A673 (cell line): ENCODE measurements at places on chromosomes 6 and 20.
A peak's percentile ranks its signal among the peaks of the same experiment; 100 is the strongest.

- no peak for DNase-seq
Observed at GRCh38 chr6:38510205-38510604, 129.5 kb downstream of the BTBD9 start.

DNA sequence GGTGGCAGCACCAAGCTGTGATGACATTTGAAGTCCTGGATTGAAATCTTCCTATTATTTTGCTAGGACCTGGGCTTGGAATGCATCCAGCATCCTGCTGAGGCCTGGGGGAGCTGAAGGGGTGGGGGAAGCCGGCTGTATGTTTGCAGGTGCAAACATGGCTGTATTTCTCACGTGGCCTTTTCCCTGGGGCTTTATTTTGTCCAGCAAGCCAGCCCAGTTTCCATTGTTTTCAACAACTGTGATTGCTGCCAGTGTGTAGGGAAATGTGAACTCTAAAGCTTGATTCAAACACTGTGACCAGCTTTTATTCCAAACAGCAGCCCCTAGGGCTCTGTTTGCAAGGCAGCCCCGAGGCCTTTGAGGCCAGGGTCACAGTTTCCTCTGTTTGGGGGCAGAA is 683.0 kb downstream of the DHX35 start:
- DNase-seq: no peak

DNA sequence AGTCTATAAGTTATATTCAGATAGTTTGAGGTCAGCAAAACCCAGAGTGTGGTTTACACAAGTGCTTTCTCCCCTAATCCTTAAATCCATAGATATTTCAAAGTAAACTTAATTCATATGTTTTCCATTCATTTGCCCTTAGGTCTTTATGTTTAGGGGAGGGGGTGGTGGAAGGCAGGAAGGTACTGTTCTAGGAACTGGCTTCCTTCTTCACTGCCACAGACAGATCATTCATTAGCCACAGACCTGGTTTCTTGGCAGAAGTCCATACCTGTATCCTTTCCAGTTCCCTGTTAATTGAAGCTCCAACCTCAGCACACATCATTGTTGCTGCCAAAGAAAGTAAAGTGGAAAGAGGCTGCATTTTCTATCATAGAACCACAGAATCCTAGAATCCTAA is 123.0 kb downstream of the AIG1 start:
- no peak for DNase-seq

GRCh38 chr6:40960742-40961430 is 78.1 kb downstream of the UNC5CL start:
- DNase-seq: no peak

DNA sequence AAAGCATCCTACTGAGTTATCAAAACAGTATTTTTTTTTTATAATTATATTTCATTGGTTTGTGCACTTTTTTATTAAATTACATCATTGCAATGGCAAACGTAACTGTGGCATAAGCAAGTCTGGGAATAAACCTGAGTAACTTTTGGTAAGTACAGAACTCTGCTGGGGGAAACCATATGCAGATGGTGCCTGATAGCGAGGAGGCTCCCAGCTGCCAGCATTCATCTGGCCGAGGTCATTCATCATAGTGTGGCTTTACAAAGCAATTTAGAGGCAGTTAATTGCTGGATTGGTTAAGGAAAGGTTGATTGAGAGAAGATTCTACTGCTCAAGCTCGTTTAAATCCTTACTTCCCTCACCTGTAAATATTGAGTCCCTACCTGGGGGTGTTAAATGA is 52.6 kb downstream of the HECA start:
- no peak for DNase-seq

DNA sequence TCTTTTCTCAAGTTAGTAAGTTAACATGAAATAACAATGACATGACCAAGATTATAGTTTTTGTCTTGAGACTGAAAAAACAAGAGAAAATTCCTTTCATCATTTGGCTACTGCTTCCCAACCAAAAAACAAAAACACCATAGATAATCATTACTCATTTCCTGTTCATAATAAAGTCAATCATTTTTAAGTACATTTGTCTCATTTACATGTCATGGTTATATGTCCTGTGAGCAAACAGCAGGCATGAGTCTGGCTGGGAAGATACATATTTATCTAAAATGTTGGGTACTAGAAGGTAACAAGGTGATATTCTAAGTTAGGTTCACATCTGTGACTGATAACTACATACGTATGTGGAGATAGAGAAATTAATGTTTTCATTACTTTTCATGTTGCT is 180.5 kb downstream of the ISM1 start:
- DNase-seq: peak; percentile 28

GRCh38 chr6:98830146-98830545 is 4.2 kb upstream of the POU3F2 start:
- DNase-seq: no peak

- peak; percentile 57 for DNase-seq
Observed at GRCh38 chr20:4112481-4113421, 97.4 kb upstream of the RNF24 start.

DNA sequence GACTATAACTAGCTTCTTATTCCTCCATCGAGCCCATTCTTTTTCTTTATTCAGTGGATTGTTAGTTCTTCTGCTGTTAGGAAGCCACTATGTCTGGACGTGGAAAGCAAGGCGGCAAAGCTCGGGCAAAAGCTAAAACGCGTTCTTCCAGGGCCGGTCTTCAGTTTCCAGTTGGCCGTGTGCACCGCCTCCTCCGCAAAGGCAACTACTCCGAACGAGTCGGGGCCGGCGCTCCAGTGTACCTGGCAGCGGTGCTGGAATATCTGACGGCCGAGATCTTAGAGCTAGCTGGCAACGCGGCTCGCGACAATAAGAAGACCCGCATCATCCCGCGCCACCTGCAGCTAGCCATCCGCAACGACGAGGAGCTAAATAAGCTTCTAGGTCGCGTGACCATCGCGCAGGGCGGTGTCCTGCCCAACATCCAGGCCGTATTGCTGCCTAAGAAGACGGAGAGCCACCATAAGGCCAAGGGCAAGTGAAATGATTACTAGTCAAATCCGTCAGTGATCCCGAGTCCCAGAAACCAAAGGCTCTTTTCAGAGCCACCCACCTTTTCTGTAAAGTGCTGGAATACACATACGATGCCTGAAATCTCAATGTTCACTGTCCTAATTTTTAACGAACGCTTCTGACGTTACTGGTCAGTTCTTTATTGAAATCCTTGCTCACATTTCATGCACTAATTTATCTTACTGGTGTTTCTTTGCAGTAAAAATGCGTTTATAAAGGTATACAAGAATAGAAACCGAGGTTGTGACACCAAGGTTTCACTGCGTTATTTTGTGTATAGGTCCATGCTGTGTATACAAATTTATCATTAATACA is 129.9 kb downstream of the HFE start:
- DNase-seq: no peak

DNA sequence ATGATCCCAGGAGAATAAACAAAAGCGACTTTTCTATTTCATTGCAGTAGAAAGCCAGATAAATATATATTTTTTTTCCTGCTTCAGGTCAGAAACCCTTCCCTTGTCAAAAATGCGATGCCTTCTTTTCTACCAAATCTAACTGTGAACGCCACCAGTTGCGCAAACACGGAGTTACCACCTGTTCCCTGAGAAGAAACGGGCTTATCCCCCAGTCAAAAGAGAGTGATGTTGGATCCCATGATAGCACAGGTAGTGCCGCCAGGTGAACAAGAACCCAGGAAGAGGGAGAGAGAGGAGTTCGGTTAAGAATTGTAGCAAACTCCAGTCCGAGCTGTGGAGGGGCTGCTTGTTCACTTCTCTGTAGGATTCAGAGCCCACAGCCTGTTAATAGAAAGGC is 72.6 kb downstream of the SSR1 start:
- DNase-seq: no peak

- no peak for DNase-seq
Observed at GRCh38 chr20:19361790-19362189, 149.3 kb downstream of the SLC24A3 start.

DNA sequence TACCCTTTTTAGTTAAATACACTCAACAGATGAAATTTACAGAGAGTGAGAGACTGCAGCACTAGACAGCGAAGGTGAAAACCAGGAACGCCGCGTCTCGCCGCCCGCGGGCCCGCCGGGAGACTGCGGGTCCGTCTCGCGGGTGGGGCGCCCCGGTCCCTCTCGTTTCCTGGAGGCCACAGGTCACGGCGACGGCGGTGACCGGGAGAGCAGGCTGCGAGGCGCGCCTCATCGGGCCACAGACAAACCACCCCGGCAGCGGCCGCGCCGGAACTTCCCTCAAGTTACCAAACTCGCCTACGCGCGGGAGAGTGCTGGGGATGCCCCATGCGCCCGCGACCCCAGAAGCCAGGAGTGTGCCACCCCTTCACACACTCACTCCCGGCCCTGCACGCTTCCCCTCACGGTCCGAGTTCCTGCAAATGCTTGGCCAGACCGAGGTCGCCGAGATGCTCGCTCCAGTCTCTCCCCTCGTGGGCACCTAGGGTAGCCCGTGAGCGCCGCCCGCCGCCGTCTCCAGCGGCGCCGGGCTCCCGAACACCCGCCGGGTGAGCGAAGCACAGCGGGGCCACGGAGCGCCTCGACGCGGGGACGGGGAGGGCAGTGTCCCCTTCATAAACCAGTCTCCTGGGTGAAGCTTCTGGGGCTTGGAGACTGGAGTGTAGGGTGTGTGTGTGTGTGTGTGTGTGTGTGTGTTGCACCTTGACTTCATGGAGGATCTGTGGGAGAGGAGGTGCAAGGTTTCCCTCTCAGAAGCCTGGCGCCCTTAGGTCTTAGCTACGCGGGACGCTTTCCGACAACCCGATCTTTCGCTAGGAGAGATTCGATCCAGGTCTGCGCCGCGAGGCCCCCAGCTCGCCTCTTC is 1.4 kb downstream of the BACH2 start:
- peak; percentile 20 for DNase-seq

- DNase-seq: no peak
Observed at GRCh38 chr6:163147994-163148393, 266.5 kb upstream of the QKI start.

- no peak for DNase-seq
Observed at GRCh38 chr6:108452711-108453195, 108.0 kb upstream of the FOXO3 start.

- DNase-seq: no peak
Observed at GRCh38 chr20:10861619-10862018, 187.8 kb upstream of the JAG1 start.

DNA sequence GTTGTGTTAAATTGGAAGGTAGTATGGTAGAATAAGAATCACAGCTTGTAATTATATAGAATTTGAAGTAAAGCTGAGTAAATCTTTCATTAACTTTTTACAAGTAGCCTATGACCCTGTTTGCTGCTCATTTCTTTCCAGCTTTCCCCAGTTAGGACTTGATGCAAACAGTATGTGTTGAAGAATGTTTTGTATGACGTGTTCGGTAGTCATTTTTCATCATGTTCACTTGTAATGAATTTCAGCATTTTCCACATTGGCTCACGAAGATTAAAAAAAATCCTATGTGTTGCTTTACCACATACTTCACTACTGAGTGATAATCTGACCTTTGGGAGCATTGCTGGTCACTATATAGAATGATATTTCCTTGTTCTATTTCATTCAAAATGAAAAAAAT is 162.4 kb downstream of the CDKAL1 start:
- no peak for DNase-seq

GRCh38 chr6:80335121-80335531 is 228.7 kb downstream of the BCKDHB start:
- peak; percentile 62 for DNase-seq

DNA sequence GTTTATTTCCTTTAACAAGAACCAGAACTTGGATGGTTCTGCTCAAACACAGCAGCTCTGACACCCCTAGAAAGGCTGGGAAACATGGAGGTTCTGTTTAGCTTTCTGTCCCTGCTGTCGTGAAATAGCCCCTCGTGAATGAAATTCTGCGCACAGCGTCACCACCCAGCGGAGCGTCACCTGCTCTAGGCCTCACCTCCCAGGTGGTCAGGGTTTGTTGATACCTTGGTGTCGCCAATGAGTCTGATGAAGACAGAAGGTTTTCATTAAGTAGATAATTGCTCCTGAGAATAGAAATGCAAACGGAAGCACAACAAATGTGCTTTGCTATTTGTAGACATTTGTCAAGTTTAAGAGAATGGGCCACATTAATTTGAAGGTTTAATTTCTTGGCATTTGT is 135.1 kb downstream of the EDN3 start:
- DNase-seq: no peak

DNA sequence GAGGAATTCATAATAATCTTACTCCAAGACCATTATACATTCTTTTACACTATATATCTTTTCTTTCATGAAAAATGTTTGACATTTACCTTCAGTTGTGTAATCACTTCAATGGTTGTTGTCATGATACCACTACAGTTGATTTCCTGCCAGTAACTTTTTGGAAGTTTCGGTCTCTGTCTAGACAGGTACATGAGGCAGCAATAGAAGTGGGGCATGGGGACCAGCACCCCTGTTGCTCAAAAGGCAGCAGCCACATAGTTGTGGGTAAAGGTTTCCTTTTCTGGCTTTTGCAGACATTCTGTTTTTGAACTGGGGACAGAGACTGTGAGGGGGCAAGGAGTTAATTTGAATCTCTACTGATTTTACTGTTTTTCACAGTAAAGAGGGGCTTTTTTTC is 14.1 kb downstream of the SAMD5 start:
- no peak for DNase-seq

GRCh38 chr6:10084111-10084986 is 330.5 kb downstream of the TFAP2A start:
- DNase-seq: peak; percentile 32

DNA sequence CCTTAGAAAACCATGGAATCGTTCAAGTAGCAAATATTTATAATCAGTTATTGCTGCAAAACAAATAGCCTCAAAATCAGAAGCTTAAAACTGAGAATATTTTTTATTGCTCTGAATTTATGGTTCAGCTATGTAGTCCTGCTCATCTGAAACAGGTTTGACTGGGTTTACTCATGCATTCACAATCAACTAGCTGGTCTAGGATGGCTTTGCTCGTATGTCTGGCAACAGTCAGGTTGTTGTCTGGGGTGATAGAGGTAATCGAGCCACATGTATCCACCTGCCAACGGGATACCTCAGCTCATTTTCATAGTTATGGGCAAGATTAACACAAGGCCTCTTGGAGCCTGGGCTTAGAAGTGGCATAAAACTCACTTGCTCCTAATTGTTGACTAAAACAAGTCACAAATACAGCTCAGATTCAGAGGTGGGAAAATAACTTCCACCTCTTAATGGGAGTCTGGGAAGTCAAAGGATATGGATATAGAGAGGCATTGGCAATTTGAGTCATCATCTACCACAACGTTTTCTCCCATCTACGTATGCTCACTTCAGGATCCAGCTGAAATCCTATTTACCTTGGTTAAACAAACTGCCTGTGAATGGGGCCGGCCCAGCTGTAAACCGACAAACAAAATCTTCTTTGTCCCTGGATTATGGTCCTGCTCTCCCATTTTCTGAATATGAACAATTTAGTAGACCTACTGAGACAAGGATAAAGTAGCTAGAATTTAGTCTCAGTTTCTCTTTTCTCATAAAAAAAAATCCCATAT is 54.5 kb upstream of the TENT5A start:
- DNase-seq: no peak
